Endothelial cell of umbilical vein (primary cell): ENCODE measurements at places on chromosomes 11 and 22.
A peak's percentile ranks its signal among the peaks of the same experiment; 100 is the strongest.

- DNase-seq = no peak
These were observed 50.9 kb upstream of the UBASH3B start for GRCh38 chr11:122604621-122605020.

DNA sequence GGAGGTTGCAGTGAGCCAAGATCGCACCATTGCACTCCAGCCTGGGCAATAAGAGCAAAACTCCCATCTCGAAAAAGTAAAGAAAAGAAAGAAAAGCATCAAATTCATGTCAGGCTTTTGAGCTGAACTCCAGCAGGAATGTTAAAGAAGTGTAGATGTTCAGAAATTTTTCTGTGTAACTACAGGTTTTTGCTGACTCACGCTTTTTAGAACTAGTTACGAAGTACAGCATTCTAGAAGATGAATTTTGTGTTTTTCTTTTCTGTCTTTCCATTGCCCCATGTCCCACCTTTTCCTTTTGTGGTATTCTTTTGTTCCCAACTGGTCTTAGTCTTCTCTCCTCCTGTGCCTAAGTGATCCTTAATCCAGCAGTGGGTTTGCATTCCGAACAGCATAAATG, 56.0 kb upstream of the HORMAD2 start:
- DNase-seq = no peak

- no peak for DNase-seq
These were observed 58.7 kb upstream of the CHST1 start for GRCh38 chr11:45724153-45724552.

DNA sequence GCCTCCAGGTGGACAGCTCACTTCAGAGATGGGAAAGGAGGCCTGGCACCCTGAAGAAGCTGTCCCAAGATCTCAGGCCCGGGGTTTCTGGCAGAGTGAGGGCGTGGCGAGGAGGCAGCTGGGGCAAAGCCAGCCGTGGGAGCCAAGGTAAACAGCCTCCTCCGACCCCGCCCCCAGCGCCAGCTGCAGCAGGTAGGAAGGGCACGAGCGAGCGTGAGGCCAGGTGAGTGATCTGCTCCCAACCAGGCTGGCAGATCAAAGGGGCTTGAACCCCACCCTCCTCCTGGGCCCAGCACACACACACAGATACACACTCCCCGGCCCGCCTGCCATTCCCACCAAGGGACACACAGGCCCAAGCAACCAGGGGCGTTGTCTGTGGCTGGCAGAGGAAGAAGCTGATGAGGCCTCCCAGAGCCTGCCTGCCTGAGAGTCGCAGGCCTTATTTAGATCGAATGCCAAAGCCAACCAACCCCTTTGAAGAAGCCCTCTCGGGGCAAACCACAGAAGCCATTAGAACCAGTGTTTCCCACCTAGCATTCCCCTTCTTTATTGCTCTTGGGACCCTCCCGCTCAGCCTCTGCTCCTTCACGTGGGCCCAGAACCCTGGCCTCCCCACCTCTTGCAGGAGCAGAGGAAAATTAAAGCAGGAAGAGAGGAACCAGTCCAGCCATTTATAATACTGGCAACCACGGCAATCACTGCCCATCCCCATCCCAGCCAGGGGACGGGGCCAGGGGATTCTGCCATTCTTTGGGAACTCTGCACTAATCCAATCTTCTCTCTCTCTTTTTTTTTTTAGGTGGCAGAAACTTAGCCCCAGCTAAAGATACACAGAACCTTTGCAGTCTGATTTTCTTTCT, 5.0 kb downstream of the PDGFB start:
- DNase-seq = no peak

DNA sequence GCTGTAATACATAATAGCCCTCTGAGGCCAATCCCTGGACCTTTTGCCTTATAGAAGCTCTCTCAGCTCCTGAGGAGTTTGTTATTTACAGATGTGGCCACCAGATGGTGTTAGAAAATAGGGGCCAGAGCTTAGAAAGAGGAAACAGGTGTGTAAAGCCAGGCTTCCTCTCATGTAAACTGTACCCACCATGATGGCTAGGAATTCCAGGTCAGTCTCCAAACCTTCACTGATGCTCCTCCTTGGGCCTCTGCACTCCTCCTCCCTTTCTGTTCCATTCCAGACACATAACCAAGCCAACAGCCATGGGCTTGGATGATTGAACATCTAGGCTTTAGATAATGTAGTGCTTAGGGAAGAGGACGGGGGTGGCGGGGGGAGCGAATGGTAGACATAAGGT, 39.7 kb downstream of the USP35 start:
- peak; percentile 82 for DNase-seq

GRCh38 chr11:12792590-12792989, 118.4 kb downstream of the TEAD1 start:
- no peak for DNase-seq

DNA sequence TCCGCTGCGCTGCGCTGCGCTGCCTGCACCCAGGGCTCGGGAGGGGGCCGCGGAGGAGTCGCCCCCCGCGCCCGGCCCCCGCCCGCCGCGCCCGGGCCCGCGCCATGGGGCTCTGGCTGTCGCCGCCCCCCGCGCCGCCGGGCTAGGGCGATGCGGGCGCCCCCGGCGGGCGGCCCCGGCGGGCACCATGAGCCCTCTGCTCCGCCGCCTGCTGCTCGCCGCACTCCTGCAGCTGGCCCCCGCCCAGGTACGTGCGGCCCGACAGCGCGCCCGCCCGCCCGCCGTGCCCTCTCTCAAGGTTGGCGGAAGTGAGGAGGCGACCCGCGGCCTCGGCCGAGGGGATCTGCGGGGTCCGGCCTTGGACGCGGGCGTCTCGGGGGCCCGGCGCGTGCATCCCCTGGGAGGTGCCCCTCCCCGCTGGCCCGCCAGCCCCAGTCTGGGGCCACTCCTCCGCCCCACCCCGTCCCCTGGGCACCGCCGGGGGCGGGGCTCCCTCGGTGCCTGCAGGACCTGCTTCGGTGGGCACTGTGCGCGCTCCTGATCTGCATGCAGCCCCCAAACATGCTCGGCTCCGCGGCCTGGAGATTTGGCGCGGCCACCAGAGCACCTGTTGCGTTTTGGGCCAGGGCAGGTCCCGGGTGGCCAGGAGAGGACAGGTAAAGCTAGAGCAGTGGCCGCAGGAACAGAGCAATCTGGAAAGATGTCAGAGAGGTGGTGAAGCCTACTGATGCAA, 429 bp downstream of the VEGFB start:
- DNase-seq = no peak

DNA sequence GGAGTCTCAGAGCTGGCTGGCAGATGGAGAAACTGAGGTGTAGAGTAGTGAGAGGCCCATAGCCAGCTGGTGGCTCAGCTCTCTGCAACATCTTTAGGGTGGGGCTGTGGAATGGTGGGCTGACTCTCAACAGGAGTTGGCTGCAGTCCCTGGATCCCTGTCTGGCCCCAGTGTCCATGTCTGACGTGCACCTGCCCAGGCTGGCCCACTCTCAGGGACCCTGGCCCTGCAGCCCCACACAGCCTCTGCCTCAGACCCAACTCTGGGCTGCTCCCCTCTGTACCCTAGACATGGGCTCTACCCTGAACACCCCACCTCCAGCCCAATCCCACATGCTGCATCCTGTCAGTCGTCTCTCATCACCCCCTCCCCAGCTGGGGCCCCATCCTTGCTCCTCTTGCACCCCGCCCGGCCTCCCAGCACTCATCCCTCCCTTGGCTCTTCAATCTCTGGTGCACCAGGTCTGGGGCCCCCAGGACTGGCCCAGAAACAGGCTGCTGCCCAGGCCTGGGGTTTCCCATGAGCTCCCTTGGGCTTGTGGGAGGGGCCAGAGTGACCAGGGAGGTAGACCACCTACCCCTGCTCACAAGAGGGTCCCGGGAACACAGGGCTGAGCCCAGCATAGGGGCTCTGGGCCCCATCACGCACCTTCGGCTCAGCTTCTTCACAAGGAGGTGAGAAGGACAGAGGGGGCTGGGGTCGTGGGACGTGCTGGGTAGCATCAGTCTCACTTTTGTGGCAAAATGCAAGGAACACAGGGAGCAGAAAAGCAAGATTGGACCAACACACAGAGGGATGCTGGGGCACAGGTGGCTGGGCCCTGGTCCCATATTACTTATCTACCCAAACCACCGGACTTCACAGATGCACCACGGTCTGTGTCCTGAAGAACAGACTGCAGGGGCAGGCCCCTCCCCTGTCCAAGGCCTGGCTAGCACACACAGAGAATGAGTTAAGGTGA, 31.5 kb downstream of the ARVCF start:
- DNase-seq = no peak

DNA sequence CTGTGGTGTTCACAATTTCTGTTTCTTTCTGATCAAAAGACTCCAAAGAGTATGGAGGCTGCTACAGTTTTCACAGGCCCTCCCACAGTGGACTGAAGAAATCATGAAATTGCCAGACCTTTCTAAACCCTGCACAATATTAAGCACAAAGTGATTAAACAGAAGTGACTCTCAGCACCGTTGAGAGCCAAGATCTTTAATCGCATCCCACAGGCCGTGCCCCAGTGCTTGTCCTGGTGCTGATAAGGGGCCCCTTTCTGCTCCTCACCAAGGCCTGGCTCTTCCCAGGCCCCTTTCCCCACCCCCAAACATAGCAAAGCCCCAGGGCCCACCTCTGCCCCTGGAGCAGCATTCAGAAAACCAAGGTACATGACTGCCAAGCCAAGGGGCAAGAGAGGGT, 57.4 kb upstream of the BMAL1 start:
- no peak for DNase-seq

DNA sequence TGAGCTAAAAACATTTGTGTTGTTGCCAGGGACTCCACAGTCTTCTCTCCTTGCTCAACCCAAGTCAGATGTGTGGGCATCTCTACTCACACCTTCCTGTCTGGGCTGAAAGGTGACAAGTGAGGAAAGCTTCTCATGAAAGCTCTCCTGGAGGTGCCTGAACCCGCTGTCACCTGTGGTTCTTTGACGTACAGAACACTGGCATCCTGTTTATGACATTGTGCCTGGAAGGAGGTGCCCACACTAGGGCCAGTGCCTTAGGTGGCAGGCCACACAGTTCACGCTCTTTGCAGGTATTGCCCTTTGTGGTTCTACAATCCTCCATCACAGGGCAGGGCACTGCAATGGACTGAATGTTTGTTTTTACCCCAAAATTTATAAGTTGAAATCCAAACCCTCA, 108.5 kb downstream of the CD44 start:
- no peak for DNase-seq

GRCh38 chr22:20463324-20464095, 25.9 kb upstream of the SCARF2 start:
- DNase-seq = no peak

DNA sequence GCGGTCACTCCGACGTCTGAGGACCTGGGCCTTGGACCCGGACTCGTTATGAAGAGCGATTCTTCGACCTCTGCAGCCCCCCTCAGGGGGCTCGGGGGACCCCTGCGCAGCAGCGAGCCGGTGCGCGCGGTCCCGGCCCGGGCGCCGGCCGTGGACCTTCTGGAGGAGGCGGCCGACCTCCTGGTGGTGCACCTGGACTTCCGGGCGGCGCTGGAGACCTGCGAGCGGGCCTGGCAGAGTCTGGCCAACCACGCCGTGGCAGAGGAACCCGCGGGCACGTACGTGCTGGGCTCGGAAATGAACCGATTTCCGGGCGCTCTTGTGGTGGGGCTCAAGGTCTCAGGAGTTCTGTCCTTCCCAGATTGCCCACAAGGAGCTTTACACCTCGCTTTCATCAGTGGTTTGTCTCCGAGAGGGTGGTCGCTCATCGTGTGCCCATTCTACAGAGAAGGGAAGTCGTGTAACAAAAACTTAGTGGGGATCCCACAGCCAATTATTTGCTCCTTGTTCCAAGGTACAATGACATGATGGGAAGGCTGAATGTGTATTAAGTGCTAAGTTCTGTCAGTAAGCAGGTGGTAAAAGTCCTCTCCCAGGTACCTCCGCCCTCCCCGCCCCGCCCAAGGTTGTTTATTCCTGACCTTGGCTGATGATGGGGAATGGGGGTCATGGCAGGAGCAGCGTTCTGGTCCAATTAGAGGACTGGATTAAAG, 695 bp downstream of the PEX26 start:
- peak; percentile 26 for DNase-seq

DNA sequence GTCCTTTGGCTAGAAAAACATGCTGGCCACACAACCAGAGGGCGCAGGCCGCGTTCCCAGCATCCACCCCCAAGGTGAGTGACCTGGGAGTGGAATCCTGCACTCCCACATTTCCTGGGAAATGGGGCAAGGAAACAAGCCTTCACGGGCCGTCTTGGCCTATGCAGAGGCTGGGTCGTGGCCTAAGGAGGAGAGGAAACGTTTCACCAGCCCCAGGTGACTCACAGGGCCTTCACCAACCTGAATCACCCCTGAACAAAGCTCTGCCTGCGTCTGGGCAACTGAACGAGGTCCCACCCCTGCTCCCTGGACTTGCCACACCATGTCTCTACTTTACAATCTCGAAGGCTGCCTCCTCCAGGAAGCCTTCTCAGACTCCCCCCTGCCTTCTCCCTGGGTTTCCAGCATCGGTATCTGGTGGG, 13.2 kb downstream of the MYH9 start:
- peak; percentile 72 for DNase-seq

DNA sequence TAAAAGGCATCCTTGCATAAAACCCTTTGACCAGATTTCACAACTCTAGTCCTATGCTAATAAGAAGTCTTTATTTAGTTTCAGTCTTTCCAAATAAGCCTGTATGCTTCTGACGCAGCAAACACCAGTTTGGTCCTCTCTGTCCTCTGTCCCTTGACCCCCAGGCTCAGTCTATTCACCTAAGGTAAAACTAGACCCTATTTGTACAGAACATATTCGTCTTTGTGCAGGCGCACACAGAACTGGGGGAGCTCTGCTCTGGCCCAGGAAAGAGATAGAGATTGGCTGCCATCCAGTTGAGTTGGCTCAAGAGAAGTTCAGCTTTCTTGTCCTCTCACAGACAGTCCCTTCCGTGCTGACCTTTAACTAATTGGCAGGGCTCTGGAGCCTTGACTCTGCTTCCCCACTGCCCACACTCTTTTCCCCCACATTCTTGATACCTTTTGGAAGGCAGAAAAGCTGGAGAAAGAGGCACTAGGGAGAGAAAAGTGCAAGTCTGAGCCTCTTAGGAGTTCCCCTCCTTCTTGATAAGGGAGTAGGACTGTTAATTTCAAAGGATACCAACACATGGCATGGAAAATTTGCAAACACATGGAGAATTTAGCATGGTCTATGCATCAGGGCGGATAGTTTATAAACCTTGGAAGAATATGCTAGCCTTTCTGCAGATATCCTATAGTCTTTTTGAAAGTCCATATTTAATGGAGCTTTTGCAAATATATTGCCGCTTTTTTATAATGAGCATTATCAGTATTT, 21.2 kb upstream of the PSMA1 start:
- no peak for DNase-seq

DNA sequence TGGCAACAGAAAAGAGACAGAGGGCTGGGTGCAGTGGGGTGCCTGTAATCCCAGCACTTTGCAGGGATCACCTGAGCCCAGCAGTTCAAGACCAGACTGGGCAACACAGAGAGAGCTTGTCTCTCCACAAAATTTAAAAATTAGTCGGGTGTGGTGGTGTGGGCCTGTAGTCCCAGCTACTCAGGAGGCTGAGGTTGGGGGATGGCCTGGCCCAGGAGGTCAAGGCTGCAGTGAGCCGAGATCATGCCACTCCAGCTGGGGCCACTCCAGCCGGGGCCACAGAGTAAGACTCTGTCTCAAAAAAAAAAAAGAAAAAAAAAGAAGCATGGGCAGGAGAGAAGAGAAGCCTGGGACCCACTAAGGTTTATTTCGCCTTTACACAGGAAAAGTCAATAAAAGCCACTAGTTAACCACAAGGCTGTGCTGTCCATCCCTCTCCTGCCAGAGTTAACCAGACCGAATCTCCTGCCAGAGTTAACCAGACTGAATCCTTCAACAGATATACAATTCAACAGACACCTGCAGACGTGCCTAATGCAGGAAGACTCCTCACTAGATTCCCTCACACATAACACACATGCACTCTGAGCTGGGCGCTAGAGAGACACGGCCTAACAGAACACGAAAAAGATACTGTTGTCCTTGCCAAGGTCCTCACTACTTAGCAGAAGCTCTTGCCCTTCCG, 29.8 kb downstream of the MICAL3 start:
- DNase-seq = no peak

GRCh38 chr22:19951346-19951745, 9.7 kb upstream of the TXNRD2 start:
- no peak for DNase-seq
